ENCODE measurements at places on chromosomes 16 and 17.

GRCh38 chr17:1298606-1299005, 19.1 kb downstream of the TRARG1 start:
- DNase-seq, result peak; percentile 23

GRCh38 chr17:50037321-50038107, 18.4 kb upstream of the ITGA3 start:
- no peak for DNase-seq

DNA sequence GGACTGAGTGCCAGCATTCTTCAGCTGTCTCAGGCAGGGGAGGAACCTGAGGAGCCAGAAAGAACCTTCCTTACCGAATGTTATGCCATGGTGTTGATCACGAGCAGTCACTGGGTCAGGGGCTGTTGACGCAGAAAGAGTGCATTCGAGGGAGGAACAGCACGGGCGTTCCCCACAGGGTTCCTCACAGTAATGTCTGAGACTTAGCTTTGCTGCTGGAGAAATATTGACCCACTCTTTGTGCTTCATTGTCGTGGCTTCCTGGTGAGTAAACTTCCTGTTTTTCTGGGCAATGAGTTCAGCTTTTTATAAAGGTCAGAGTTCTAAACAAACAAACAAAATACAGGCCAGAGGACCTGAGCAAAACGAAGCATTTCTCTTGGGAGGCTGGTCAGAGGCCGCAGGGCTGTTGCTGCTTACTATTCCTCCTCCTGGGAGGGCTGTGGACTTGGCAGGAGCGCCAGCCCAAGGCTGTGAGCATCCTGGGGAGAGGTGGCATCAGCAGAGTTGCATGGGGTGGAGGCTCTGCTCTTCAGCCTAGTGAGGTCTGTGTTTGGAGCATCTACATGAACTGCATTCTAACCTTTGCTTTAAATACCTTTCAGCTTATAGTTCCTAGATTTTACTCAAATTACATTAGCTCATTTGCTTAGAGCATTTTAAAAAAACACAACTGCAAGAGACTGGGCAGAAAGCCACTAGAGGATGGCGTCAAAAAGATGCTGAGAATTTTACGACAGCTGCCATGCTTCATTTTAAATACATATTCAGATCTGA, 143.1 kb upstream of the CACNG5 start:
- DNase-seq, result no peak

GRCh38 chr17:489758-490329, 137.2 kb upstream of the RPH3AL start:
- DNase-seq, result peak; percentile 51

GRCh38 chr16:77499373-77500285, 64.8 kb upstream of the ADAMTS18 start:
- DNase-seq, result no peak
